ENCODE measurements at places on chromosomes 13 and 19.
A peak's percentile ranks its signal among the peaks of the same experiment; 100 is the strongest.

DNA sequence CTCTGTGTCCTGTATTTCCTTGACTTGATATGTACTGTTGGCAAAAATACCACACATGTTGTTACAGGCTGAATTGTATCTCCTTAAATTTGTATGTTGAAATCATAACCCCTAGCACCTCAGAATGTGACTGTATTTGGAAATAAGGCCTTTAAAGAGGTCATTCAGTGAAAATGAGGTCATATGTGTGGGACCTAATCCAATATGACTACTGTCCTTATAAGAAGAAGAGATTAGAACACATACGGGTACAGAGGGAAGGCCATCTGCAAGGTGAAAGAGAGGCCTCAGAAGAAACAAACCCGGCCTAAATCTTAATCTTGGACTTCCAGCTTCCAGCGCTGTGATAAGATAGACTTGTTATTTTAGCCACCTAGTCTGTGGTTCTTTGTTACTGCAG, 202.5 kb downstream of the NUFIP1 start:
- no peak for DNase-seq

GRCh38 chr19:17107546-17108452, 32.2 kb downstream of the MYO9B start:
- no peak for DNase-seq

DNA sequence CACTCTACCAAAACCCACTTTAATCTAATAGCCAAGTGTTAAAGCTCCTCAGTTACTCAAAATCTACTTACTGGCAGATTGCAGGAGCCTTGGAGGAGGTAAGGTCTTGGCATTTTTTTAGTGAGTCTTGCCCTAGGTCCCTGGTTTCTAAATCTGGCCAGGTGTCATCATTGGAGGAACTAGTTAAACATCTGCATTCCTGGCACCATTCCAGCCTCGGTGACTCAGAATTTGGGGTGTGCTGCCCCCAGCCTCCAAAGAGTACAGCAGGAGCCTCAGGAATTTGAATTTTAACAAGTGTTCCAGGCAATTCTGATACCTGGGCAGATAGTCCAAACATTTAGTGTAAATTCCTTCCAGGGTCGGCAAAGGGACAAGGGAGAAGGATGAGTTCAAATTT, 37.4 kb downstream of the KLF5 start:
- no peak for DNase-seq

- peak; percentile 77 for DNase-seq
Measured at GRCh38 chr13:27372896-27373295, 51.5 kb upstream of the GTF3A start.

DNA sequence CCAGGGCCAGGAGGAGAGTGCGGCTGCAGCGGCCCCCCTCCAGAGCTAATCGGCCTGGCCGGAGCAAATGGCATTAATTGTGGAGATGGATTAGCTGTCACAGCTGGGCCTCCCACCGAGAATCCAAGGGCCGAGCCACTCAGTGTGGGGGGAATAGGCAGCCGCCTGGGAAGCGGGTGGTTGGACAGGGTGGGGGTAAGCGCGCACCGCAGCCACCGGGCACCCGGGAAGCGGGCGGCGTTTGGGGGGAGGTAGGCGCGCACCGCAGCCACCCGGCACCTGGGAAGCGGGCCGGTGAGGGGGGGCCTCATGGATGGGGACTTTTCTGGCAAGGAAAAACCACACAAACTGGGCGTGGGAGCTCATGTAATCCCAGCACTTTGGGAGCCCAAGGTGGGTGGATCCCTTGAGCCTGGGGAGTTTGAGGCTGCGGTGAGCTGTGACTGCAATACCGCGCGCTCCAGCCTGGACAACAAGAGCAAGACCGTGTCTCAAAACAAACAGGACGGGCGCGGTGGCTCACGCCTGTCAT, 9.7 kb downstream of the R3HDM4 start:
- peak; percentile 58 for DNase-seq

GRCh38 chr19:16197622-16198369, at the start of gene AP1M1:
TSS of gene AP1M1 (plus strand) at chr19:16197911. CDS start at chr19:16198027, 116 bp downstream.
- DNase-seq = peak; percentile 92

- DNase-seq = no peak
Measured at GRCh38 chr13:51318015-51318414, 21.5 kb upstream of the SERPINE3 start.

- no peak for DNase-seq
Measured at GRCh38 chr13:46797501-46798237, 708 bp upstream of the ESD start.

- DNase-seq = peak; percentile 10
Measured at GRCh38 chr13:28058866-28059613, 41.3 kb downstream of the FLT3 start.

Measured in NCI-H524 treated with DMSO at 0.1 percent for 48 hours (cell line).